ENCODE measurements at places on chromosomes 4 and X. TPM values are rescaled to one million over a fixed set of nuclear protein-coding genes. Genes with fewer than 3 reads are reported as not detected.
A peak's percentile ranks its signal among the peaks of the same experiment; 100 is the strongest.

SRPX gene
- total RNA-seq, result 14.3 TPM

DNA sequence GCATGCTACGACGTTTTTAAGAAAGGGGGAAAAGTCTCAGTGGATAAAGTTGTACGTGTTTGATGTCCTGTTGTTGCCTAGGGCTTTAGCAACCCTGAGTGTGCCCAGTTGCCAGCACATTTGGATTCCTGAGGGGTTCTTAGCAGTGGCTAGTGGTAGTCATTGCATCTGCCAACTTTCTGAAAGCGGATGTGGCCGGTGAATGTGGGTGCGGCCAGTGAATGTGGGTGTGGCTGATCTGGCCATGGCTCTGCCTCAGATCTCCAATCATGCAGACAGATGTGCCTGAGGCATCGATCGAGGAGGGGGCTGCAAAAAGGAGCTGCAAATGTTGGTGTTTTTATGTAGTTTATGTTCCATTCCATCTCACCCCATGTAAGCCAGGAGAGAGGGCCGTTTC is 41.5 kb upstream of the FAT1 start:
- peaks cover 2% of the 10 kb centered on the region for H3K27me3 ChIP-seq
- peak overlapping the region; percentile 84 for H3K27ac ChIP-seq
- peak overlapping the region; percentile 79 for H3K4me3 ChIP-seq
- H3K36me3 ChIP-seq, result peaks cover 4% of the 10 kb centered on the region

GRCh38 chr4:81459228-81459627 is 12.5 kb downstream of the RASGEF1B start:
- no peak for DNase-seq
- no peaks in the 10 kb centered on the region for H3K4me1 ChIP-seq
- no peak overlapping the region for H3K27ac ChIP-seq

DNA sequence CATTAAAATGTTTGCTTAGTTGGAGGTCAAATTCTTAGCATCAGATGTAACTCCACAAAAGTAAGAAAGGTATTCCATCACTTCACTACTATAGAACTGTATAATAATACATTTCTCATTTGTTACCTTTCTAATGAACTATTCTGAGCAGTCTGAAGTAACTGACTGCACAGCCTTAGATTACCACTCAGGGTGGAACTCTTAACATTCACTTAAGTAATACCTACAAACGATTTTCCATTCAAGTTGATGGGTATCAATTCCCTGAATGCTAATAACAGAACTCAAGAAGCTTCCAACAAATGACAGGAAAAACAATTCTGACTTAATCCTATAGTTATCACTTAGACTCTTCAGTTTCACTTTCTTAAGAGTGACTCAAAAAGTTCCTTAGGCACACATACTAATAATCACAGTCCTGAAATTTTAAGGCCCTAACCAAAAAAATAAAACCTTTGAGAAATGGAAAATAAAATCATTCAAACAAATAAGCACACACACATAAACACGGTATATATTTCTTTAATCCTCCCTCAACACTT is 20.9 kb downstream of the HNRNPD start:
- peak overlapping the region; percentile 68 for H3K27ac ChIP-seq
- 0 out of 2 replicates have a peak overlapping the region, but pooled peaks have one; percentile 20 for H3K4me3 ChIP-seq
- H3K27me3 ChIP-seq, result no peaks in the 10 kb centered on the region
- peaks cover 58% of the 10 kb centered on the region for H3K36me3 ChIP-seq

- no peaks in the 10 kb centered on the region for H3K36me3 ChIP-seq
- no peaks in the 10 kb centered on the region for H3K27me3 ChIP-seq
- DNase-seq, result no peak
- H3K4me1 ChIP-seq, result no peaks in the 10 kb centered on the region
- H3K4me3 ChIP-seq, result no peak overlapping the region
These were observed 405 bp upstream of the HS3ST1 start for GRCh38 chr4:11428899-11429698.

SMIM43 gene
- 0.29 TPM for total RNA-seq

DNA sequence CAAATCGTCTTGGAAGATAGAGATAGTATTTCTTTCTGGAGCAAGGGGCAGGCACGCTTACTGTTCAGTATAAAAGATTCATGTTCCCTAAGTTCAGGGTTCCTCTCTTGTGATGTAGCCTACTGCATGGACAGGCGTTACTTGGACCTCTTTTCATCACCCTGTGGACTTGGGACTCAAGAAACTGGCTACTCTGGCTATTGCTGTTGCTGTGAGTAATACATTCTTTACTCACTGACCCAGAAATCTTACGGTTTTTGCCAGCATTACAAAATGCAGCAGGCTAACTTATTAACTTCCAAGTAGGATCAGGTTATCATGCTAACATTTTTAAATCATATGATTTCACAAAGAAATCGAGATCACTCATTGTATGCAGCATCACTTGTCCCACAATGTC is 12.8 kb upstream of the GUCY1B1 start:
- no peaks in the 10 kb centered on the region for H3K4me1 ChIP-seq
- DNase-seq, result peak; percentile 12
- peaks cover 2% of the 10 kb centered on the region for H3K27me3 ChIP-seq
- H3K36me3 ChIP-seq, result no peaks in the 10 kb centered on the region

DNA sequence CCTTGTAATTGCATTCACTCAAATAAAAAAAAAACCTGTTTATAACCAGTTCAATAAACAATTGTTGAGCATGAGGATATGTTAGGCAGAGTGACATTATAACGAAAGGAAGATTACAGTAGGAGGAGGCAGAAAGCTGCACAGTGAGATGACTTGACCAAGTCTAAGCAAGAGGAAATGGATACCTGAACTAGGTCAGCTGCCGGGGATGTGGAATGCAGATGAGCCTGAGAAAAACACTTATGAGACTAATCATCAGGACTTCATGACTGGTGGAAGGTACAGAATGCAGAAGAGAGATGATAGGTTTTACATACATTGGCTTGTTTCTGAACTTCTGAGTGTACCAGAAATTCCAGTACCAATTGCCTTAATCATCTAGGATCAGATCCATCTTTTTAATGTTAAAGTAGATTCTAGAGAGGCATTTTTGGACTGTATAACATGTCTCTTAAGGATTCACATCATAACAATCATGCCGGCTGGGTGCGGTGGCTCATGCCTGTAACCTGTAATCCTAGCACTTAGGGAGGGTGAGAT is 208.1 kb upstream of the PPP3CA start:
- DNase-seq, result no peak
- H3K4me3 ChIP-seq, result no peak overlapping the region
- H3K4me1 ChIP-seq, result no peaks in the 10 kb centered on the region
- H3K27ac ChIP-seq, result no peak overlapping the region

SPANXA1 gene
- total RNA-seq, result 0.67 TPM

DNA sequence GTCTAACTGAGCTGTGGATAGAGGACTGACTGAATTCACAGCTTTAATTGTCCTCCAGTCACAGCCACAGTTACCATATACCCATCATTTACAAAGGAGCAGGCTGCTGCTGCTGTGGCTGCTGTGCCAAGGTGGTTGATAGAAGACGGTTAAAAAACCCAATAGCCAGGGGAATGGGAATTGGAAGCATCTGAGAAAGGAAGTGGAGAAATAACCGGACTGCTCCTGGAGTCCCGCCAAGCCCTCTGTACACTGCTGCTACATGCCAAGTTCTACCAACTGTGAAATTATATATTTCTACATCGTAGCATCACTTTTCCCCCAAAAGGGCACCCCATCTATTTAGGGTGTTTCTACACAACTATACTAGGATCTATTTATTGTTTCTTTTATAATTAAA is 279.7 kb upstream of the ARX start:
- H3K4me3 ChIP-seq, result no peak overlapping the region
- H3K27me3 ChIP-seq, result no peaks in the 10 kb centered on the region
- H3K27ac ChIP-seq, result no peak overlapping the region
- H3K4me1 ChIP-seq, result no peaks in the 10 kb centered on the region
- H3K36me3 ChIP-seq, result no peaks in the 10 kb centered on the region

- H3K36me3 ChIP-seq, result peaks cover 7% of the 10 kb centered on the region
- H3K4me3 ChIP-seq, result no peak overlapping the region
- peaks cover 8% of the 10 kb centered on the region for H3K4me1 ChIP-seq
- no peak for DNase-seq
These were observed 21.0 kb downstream of the MAN2B2 start for GRCh38 chr4:6595897-6596537.

GRCh38 chr4:118803253-118803652 is 32.7 kb downstream of the SEC24D start:
- peak overlapping the region; percentile 47 for H3K27ac ChIP-seq
- peaks cover 31% of the 10 kb centered on the region for H3K4me1 ChIP-seq
- H3K27me3 ChIP-seq, result peaks cover 5% of the 10 kb centered on the region
- no peak overlapping the region for H3K4me3 ChIP-seq
- DNase-seq, result no peak

MED14 gene
- total RNA-seq, result 34.8 TPM

- no peak overlapping the region for H3K4me3 ChIP-seq
- peaks cover 3% of the 10 kb centered on the region for H3K27me3 ChIP-seq
- DNase-seq, result no peak
- H3K36me3 ChIP-seq, result no peaks in the 10 kb centered on the region
These were observed 364.9 kb downstream of the ZNF674 start for GRCh38 chrX:46180258-46180687.

GRCh38 chr4:113851816-113852215 is 90.3 kb upstream of the CAMK2D start:
- no peaks in the 10 kb centered on the region for H3K36me3 ChIP-seq
- H3K27me3 ChIP-seq, result no peaks in the 10 kb centered on the region
- no peak overlapping the region for H3K4me3 ChIP-seq
- no peak overlapping the region for H3K27ac ChIP-seq
- no peak for DNase-seq

DNA sequence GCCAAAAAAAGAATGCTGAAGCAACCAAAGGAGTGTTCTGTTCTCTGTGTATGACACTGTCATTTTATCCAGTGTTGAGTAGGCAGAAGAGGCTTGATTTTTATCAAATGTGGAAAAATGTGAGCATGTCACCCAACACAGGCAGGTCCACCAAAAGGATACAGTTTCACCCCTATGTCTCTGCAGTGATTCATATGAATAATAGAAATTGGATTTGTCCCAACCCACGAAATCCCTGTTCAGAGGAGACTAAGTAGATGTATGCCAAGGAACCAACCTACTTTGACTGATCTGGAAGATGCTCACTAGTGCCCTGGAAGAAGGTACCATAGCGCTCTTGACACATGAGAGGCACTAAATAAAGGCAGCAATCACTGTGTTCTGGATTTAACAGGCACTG is 72.5 kb downstream of the FGF13 start:
- no peaks in the 10 kb centered on the region for H3K4me1 ChIP-seq
- no peak for DNase-seq
- no peak overlapping the region for H3K27ac ChIP-seq
- no peak overlapping the region for H3K4me3 ChIP-seq
- H3K27me3 ChIP-seq, result 0 out of 2 replicates have a peak, but pooled peaks cover 2% of the 10 kb centered on the region

SOX3 gene
- total RNA-seq, result not detected

CLTRN gene
- total RNA-seq, result 0.17 TPM

DNA sequence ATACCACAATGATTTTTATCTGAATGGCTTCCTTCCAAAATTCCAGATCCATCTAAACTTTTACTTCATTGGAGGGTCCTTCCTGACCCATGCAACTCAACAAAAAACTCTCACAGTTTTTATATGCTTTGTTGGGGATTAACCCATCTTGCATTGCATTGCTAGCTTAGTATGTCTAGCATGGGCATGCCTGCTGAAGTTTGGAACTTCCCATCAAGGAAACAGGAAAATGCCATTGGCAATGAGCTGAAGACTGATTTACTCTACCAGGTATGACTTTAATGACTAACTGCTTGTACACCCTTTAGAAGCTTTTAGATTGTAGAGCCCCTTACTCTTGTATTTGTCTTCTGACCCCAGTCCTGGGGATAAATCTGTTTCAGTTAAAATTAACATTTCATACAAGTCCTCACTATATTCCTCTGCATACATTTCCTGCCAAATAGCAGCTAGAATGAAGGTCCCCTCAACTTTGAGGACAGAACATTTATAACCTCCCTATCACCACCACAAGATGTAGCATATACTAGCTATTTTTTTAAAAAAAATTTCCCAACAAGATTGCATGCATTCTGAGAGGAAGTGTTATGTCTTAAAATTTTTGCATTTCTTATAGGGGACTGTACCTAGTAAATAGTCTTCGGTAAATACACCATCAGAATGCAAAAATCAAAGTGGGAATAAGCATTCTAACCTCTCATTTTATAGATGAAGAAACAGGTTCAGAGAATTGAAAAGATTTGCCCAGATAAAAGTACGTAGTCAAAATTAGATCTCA is 52.5 kb upstream of the ATXN3L start:
- H3K27me3 ChIP-seq, result no peaks in the 10 kb centered on the region
- H3K27ac ChIP-seq, result peak overlapping the region; percentile 90
- no peak overlapping the region for H3K4me3 ChIP-seq
- no peak for DNase-seq
- H3K4me1 ChIP-seq, result peaks cover 66% of the 10 kb centered on the region
- H3K36me3 ChIP-seq, result no peaks in the 10 kb centered on the region

- H3K27me3 ChIP-seq, result no peaks in the 10 kb centered on the region
- H3K27ac ChIP-seq, result no peak overlapping the region
- H3K4me1 ChIP-seq, result no peaks in the 10 kb centered on the region
These were observed 92.5 kb downstream of the PARM1 start for GRCh38 chr4:75025431-75025830.

DNA sequence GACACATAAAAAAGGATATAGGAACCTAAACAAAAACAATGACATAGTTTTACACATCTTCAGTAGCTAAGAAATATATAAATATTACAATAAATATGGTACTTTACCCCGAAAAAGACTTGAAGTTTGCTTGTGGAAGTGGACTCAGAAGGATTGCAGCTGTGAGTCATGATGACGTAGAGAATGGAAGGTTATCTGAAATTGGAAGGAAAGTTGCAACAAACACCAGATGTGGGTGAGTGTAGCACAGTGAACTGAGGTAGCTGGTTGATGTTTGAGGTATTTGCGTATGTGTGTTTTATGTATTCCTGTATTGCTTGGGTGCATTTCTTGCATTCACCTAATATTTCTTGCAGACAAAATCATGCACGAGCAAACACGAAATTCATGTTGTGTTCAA is 113.0 kb downstream of the ARX start:
- no peaks in the 10 kb centered on the region for H3K36me3 ChIP-seq
- DNase-seq, result peak; percentile 24
- no peaks in the 10 kb centered on the region for H3K27me3 ChIP-seq
- H3K4me1 ChIP-seq, result peaks cover 18% of the 10 kb centered on the region
- no peak overlapping the region for H3K4me3 ChIP-seq

DNA sequence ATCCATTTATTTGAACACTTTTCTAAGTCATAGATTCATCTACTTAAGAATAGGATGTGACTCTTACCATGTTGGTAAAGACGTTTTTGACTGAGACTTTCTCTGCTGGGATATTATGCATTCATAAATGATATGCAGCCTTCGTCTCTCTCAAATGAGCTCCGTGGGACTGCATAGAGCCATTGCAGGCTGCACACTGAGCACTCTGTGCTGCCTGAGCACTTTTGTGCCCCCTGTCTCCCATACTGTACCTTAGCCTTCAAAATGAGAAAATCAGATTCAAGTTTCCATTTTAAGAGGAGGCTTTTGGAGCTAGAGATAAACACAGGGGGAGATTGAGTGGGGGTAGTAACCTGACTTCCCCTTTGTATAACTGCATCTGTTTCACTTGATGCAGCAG is 433.6 kb downstream of the ZIC3 start:
- no peak overlapping the region for H3K27ac ChIP-seq
- no peaks in the 10 kb centered on the region for H3K4me1 ChIP-seq
- H3K36me3 ChIP-seq, result no peaks in the 10 kb centered on the region
- no peak overlapping the region for H3K4me3 ChIP-seq
- no peak for DNase-seq

- peaks cover 9% of the 10 kb centered on the region for H3K36me3 ChIP-seq
- no peak overlapping the region for H3K27ac ChIP-seq
- H3K27me3 ChIP-seq, result no peaks in the 10 kb centered on the region
- H3K4me1 ChIP-seq, result no peaks in the 10 kb centered on the region
- no peak for DNase-seq
These were observed 35.9 kb downstream of the C4orf50 start for GRCh38 chr4:5982156-5982973.

- H3K27ac ChIP-seq, result no peak overlapping the region
- H3K4me1 ChIP-seq, result peaks cover 10% of the 10 kb centered on the region
- no peaks in the 10 kb centered on the region for H3K27me3 ChIP-seq
- no peaks in the 10 kb centered on the region for H3K36me3 ChIP-seq
- DNase-seq, result no peak
These were observed 16.6 kb downstream of the SOWAHB start for GRCh38 chr4:76881375-76881774.
